Stimulated activated CD4-positive, alpha-beta T cell treated with anti-CD3 and anti-CD28 coated beads, Interleukin-12 subunit alpha, Interleukin-12 subunit beta, amount 100 ng/mL, for 48 hours (primary cell): ENCODE measurements at places on chromosomes 4 and X.

DNA sequence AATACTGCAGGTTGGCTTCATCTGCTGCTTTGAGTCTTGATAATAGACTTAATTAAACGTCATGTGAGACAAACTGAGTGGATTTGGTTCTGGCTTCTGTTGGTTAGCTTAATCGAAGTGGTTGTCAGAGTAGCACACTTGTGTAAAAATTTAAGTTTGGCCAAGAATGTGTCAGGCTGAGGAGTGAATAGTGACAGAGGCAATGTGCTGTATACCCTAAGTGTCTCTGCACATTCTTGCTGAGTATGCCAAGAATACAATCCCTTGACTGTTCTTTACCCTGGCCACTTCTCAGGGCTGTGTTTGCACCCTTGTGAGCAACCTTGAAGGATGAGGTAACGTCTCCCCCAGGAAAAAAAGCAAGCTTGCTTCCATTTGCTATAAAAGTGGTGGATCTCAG, 14.9 kb downstream of the RPS3A start:
- DNase-seq: no peak

DNA sequence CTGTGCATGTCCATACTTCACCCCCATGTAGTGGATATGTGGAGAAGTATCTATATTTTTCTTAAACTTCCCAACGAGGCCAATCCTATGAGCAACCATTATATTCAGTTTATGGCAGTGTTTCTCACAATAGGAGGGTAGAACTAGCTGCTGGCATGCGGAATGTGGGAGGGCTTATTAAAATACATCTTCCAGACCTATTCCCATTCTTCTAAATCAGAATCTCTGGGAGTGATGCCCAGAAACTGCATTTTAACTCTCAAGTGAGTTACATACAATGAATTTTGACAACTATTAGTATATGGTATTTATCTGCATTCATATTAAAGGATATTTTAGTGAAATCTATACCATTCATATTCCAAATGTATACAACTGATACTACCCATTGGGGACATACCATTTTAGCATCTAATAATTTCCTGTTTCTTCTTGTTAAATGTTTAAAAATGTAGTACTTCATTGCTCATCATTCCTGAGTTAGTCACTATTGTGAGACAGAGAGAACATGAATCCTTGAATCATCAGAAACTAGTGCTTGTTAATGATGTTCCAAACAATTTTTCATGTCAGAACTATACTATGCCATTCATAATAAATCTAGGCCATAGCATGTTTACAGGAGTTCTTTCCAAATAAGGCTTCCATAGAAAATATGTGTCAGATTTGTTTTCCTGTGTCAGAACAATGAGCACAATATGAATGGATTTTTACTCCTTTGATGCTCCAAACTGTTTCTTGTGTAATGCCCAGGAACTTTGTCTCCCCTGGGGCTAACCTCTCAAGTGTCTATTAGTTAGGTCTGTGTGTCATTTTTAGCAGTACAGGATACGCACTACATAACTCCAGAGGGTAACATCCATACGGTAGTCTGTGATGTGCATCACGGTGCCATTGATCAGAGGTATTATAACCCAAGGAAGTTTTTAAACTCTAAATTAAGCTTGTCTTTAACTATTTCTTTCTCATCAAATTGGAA, 198.8 kb upstream of the BMP3 start:
- no peak for DNase-seq

DNA sequence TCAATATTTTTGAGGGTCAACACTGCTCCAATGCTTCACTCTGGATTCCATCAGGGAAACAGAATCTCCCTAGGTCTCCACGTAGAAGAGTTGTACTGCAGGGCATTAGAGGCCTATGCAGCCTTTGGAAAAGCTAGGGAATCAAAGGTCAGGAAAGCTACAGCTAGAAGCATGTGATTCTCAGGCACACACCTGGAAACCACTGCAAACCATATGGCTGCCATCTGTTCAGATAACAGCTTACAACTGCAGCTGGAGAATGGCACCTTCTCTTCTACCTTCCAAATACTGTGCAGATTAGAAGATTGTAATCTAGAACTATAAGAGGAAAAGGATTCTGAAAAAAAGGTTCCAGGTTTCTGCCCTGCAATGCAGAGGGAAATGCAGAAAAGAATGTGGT, 60.6 kb downstream of the BTC start:
- no peak for DNase-seq

DNA sequence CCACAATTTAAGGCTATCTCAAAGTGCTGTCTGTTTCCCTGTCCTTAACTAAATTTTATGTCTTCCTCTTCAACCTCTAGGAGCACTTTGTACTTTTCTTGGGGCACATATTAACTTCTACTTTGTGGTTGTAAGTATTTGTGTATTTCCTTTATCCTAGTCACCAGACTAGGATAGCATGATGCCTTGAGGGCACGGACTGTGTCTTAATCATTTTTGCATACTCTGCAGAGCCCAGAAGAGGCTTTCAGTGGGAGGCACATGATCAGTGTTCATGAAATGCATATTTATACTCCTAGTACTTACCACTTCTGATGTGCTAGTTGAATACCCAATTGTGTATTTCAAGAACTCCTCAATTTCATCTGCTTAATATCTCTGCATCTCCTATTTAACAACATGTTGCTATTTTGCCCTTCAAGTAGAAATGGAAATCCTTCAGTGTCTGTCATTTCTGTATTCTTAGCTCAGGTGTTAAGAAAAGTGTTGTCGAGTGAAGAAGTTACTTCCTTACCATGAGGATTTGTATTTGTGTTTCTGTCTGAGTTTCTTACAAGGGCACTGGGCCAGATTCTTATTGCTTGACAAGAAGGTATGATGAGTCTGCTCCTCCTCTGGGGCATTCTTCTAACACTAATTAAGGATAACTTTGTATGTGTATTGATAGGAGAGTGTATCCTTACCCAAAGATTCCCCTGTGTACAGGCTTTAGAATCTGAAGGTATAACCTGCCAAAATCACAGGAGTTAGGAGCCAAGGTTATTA, 28.3 kb upstream of the PGRMC2 start:
- DNase-seq: no peak

- DNase-seq: no peak
These were observed 550.5 kb upstream of the BOD1L1 start for GRCh38 chr4:14177987-14178386.

DNA sequence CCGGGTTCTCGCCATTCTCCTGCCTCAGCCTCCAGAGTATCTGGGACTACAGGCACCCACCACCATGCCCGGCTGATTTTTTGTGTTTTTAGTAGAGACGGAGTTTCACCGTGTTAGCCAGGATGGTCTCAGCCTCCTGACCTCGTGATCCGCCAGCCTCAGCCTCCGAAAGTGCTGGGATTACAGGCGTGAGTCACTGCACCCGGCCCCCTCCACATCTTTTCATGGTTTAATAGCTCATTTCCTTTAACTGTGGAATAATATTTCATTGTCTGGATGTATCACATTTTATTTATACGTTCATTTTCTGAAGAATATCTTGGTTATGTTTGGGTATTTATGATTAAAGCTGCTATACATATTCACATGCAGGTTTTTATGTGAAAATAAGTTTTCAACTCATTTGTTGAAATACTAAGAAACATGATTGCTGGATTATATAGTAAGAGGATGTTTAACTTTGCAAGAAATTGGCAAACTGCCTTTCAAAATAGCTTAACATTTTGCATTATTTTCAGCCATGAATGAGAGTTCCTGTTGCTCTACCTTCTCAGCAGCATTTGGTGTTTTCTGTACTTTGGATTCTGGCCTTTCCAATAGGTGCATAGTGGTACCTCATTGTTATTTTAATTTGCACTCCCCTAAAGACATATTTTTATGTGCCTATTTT, 591.9 kb downstream of the TECRL start:
- DNase-seq: no peak

GRCh38 chr4:174697202-174697601, 131.8 kb downstream of the GLRA3 start:
- no peak for DNase-seq
